Epithelial cell of umbilical artery (primary cell): ENCODE measurements at places on chromosomes 3 and 15. TPM values are rescaled to one million over a fixed set of nuclear protein-coding genes. Genes with fewer than 3 reads are reported as not detected.

Gene MNS1
- total RNA-seq = 0.65 and 1.5 TPM in 2 replicates

Gene ATP13A5
- not detected in 2 replicates for total RNA-seq

Gene GAP43
- total RNA-seq = under 0.01 TPM in 1 of 2 replicates, not detected in the other

Gene PML
- 21.1 and 33.4 TPM in 2 replicates for total RNA-seq

Gene OR5K3
- not detected in 2 replicates for total RNA-seq

Gene KIF15
- 15.3 and 19.9 TPM in 2 replicates for total RNA-seq

Gene NR1I2
- 0.15 TPM in 1 of 2 replicates, not detected in the other for total RNA-seq

Gene FGD5
- 54.0 and 58.8 TPM in 2 replicates for total RNA-seq
